ENCODE measurements at places on chromosomes 4 and X.

- DNase-seq: no peak
These were observed 415.0 kb upstream of the INTU start for GRCh38 chr4:127217586-127218229.

DNA sequence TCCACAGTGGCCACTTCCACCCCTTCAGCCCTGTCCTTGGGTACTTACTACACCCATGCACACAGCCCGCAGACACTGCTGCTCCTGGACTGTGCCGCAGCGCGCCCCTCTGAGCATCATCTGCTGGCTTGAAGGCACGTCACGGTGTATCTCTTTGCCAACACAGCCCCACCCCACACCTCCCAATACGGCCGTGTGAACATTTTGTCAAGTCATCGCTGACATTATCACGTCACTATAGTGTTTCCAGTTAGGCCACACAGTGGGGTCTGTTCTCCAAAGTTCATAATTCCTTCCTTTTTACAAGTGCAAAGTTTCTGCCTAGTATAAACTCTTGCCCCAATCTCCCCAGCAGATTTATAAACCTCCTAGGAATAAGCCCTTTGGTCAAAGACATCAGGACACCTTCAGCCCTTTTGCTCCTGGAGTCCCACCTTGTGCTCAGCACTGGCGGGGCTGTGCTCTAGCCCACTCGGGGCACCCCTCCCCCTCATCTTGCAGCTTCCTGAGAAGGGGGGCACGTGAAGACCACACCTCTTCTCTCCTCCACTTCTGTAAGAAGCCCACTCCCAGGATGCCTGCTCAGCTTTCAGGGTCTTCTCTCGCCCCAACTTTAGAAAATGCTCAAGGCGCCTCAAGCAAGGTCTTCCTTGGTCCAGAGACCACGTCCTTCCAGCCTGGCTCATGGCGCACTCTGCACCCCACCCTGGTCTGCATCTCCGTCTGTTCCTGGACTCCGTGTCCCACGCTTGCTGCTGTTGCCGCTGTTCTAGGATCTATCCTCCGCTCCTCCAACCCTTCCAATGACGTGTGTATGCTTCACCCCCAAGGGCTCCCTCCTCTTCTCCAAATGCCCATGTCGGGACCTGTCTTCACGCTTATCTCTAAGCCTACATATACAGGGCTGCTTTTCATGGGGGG lies 7.2 kb downstream of the FAM53A start:
- no peak for DNase-seq

DNA sequence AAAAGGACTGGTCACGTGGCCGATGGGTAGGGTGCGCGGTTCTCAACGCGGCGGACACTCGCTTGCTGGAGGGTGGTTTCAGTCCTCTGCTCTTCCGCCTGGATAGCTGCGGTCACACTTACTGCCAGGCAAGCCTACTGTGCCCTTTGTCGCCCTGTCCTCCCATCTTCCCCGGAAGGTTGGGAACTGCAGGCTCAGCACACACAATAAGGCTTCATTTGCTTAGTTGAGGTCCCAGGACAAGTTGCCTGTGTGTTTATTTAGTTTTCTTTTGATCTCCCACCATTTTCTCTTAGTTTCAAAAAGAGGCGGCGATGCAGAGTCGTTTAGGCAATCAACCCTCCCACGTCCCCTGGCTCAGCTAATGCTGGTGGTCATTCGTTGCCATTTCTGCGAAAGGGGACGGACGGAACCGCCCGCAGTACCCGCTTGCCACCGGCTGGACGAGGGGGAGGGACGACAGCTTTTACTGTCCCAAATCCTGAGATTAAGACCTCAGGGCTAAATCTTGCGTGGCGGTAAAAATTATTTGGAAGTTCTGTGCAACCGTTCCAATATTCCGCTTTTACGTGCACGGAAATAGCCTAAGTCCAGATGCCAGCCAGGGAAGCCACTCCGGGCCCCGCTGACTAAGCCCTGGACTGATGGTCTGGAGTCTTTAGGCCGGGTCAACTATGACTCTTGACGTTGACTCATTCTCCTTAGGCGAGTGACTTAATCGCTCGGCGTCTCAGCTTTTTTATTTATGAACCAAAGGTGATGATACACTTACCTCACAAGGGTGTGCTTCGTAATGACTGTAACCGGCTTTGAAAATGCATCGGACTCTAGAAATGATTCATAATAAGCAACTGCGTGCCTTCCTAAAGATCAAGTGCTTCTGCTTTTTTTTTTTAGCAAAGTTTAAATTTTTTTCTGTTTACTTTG lies 671 bp upstream of the EIF4E start:
- DNase-seq: peak; percentile 86

DNA sequence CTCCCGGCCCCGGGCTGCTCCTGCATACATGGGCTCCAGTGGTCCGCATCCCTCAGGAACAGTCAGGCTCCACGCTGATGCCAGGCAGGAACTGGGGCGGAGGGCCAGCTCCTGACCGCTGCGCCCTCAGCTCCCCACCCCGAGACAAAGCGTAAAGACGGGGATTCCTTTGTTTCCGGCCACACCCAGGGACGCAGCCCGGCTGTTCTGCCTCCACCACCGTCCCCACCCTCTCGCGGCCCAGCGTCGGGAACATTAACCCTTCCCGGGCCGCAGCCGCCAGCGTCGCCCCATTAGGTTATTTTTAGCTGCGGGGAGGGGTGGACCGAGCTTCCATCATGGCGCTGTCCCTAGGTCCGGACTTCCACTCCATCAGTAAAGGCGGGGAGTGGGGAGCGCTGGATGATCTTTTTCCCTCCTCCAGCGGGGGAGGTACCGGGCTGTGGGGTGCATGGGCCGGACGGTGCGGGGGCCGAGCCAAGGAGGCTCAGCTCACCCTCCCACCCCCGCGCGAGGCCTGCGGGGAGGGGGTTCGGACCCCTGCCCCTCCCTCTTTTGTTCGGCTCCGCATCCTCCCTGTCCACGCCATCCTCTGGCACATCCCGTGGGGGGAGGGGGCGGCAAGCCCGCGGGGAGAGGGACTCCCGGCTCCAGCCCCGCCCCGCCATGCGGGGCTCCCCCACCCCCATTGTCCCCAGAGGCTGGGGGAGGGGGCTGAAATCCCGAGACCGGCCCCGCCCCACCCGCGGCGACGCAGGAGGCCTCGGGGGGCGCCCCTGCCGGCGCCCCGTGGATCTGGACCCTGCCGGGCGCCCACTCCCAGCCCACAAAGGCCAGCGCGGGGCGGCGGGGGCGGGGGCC lies 5.3 kb downstream of the CRMP1 start:
- DNase-seq: no peak

GRCh38 chr4:169625886-169626285 lies 5.5 kb downstream of the CLCN3 start:
- no peak for DNase-seq

GRCh38 chr4:127448986-127449385 lies 183.8 kb upstream of the INTU start:
- no peak for DNase-seq

DNA sequence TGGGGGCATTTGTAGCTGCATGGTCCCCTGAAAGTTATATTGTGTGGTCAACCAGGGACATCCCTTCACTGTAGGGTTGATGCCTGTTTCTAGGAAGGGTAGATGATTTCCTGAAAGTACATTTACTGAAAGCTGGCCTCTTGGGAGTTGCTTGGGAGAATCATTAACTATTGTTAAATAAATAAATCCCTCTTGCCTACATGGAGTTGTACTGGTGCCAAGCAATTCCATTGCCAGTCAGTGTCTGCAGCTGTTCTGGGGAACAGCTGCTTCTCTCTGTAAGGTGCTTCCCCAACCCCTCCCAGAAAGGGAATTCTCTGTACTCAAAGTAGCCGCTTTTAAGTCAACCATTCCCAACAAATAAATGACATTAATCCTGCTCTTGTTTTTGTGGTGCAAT lies 51.1 kb downstream of the C4orf51 start:
- no peak for DNase-seq

GRCh38 chr4:139726615-139727014 lies 61.0 kb downstream of the MGST2 start:
- no peak for DNase-seq

GRCh38 chr4:152500800-152501434 lies 35.0 kb downstream of the FBXW7 start:
- peak; percentile 50 for DNase-seq

DNA sequence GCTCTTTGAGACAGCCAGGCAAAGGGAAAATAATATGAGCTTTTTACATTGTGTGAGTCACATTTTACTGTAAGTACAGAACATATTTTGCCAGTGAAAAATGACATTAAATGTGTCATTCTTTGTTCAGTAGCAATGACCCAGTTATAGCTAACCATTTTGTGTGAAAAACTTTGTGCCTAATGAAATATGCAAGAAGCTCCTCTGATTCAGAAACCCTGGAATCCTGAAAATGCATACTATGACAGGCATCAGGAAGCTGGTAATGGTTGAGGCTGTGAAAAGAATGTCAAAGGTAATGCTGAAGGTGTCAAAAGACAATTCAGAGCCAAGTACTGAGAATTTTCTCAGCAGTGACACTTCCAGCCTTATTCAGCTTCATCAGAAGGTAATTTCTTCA lies 549.5 kb upstream of the SMIM31 start:
- peak; percentile 12 for DNase-seq

GRCh38 chrX:40908857-40909475 lies 173.6 kb upstream of the MED14 start:
- DNase-seq: no peak

GRCh38 chr4:7353846-7354610 lies 80.7 kb downstream of the PSAPL1 start:
- no peak for DNase-seq

GRCh38 chr4:2924765-2925301 lies 38.4 kb downstream of the NOP14 start:
- DNase-seq: no peak

DNA sequence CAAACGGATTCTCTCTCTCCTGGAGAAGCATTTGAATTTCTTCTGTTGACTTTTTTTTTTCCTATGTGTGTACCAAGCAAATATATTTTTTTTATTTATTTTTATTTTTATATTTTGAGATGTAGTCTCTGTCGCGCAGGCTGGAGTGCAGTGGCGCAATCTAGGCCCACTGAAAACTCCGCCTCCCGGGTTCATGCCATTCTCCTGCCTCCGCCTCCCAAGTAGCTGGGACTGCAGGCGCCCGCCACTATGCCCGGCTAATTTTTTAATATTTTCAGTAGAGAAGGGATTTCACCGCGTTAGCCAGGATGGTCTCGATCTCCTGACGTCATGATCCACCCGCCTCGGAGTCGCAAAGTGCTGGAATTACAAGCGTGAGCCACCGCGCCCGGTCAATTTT lies 549.5 kb upstream of the GNPDA2 start:
- DNase-seq: no peak

DNA sequence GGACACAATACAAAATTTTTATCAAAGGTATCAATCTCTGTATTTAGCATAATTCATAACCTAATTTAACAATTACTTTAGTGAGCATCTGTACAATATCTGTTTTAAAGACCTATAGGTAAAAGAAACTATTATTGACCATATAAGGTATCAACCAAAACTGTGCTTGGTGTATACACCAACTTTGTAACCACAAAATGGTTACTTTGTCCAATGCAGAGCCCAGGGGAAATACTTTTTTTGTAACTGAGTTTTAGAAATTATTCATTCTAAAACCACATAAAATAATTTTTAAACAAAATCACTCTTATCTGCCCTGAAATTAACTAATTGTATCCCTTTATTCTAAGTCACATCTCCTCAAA lies 5.0 kb downstream of the CXXC4 start:
- DNase-seq: no peak

DNA sequence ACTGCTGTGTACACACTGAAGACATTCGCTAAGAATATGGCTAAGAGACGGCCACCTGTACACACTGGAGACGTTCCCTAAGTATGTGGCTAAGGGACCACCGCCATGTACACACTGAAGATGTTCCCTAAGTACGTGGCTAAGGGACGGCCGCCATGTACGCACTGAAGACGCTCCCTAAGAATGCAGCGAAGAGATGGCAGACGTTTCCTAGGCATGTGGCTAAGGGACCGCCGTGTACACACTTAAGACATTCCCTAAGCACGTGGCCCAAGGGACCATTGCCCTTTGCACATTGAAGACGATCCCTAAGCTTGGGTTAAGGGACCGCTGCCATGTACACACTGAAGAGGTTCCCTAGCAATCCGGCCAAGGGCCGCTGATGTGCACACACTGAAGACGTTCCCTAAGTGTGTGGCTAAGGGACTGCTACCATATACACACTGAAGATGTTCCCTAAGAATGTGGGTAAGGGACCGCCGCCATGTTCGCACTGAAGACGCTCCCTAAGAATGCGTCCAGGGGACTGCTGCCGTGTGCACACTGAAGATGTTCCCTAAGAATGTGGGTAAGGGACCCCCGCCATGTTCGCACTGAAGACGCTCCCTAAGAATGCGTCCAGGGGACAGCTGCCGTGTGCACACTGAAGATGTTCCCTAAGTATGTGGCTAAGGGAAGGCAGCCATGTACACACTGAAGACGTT lies 36.7 kb downstream of the DHRSX start:
- DNase-seq: no peak

GRCh38 chr4:164169591-164169990 lies 584.3 kb upstream of the SMIM31 start:
- DNase-seq: no peak

GRCh38 chr4:123867910-123868587 lies 471.5 kb downstream of the SPRY1 start:
- no peak for DNase-seq

GRCh38 chr4:27366104-27366823 lies 505.6 kb downstream of the STIM2 start:
- DNase-seq: no peak

DNA sequence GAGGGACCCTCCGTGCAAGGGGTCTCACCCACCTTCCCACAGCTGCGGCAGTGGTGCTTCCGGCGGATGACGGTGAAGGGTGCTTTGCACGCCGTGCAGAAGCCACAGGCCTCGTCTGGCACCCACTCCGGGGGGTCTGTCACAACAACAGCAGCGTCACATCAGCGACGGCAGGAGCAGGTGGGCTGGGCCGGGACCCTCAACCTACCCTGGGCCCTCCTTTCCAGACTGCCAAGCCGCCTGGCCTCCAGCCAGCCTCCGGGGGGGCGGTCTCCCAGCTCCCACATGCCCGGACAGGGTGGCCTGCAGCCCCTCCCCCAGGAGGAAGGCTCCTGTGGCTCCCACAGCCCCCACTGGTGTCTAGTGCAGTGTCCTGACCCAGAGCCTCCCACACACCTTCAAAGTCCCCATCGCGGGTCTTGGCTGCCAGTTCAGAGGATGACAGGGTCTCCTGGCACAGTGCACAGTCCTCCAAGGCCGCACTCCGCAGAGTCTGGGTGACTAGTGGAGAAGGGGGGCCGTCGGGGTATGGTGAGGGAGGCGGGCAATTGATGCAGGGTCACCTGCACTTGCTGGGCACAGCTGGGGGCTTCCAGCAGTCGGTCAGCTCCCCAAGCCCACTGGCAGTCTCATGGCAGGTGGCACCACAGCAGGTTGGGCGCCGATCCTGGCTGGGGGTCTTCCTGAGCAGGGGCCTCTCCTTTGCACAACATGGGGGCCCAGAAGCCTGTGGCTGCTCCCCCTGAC lies 9.5 kb upstream of the MXD4 start:
- DNase-seq: no peak

DNA sequence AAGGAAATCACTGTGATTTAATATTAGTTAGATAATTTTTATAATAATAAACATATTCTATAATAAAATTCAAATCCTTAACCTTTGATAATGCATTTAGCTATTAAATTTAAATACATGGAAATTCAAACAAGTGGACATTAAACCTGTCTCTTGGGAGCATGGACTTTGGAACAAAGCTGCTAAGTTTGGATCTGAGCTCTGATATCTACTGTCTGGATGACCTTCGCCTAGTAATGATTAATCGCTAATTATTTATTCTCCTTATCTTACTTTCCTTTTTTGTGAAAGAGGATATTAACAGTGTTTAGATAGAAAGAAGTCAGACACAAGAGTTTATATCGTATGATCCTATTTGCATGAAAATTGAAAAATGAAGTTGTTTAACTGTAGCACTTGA lies 980.9 kb downstream of the FSTL5 start:
- no peak for DNase-seq

Data from Panc1 (cell line).